ENCODE measurements at places on chromosomes 2 and 18.

DNA sequence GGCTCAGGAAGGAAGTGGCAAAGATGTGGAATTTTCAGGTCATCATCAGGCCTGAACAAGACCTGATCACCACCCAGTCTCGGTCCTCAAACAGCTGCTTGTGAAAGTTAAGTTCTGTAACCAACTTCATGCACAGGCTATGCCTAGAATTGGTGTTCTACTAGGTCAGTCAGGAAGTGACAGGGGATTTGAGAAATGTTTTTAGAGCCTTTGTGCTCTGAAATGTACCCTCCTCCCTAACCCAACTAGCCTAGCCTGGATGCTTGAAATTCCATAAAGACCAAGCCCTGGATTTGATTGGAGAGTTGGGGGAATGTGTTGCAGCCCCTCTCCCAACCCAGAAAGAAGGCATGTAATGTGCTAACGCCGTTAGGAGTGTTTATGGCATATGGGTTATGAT, 63.3 kb downstream of the TGOLN2 start:
- no peak for DNase-seq

DNA sequence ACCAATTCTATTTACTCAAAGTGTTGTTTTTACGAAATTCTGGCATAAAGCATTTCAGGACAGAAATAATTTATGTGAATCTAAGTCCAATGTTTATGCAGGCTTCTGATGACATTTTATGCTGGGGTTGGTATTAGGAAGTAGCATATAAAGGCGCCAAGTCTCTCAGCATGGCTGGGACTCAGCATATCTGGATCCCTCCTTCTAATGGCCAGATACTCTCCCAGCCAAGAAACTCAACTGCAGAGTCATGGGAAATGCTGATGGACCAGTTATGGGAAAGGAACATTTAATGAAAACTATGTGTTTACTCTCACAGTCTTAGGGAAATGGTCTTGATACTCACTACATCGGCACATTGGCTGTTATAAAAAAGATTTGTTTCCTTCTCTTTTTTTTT, 392.2 kb downstream of the ARHGAP15 start:
- DNase-seq: no peak

- no peak for DNase-seq
These were observed 260.3 kb downstream of the SATB2 start for GRCh38 chr2:199197448-199197847.

DNA sequence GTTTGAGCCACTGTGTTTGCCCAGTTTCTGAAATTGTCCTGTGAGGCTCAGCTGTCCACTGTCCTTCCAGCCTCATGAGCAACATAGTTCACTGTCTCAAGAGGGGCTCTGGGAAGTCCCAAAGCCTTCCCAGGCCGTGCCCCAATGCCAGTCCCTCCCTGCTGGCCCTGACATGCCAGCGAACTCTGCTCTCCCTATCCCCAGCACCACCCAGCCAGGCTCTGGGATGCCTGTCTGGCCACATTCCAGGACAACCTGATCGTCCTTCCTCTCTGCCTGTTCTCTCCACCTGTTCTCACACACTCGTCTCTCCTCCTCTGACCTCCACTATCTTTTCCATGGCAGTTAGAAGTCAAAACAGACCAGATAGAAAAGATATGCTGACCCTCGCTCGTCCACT, 278.0 kb upstream of the ID2 start:
- DNase-seq: no peak

DNA sequence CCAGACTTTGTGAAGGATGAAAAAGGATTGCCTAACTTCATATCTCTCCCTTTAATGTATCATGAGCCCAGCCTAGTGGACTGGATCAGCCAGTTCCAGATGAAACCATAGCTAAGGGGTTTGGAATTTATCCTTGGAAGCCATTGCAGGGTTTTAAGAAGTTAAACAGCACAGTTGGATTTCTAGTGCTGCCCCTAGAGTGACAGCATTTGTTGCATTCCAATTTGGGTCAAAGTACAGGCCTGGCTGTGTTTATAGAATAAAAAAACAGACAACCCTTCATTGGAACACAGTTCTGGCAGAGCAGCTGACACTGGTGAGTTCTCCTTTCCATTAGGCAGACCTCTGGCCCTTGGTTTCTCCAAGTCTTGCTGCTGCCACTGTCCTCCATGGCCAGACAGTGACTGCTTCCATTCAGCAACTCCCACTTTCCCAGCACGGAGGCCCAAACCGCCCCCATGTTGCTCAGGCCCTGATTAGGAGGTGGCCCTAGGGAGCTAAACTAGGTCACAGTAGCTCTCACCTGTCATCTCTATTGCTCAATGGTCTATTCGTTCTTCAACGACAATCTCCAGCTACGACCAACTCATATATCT, 8.0 kb downstream of the GPR39 start:
- DNase-seq: no peak

- DNase-seq: no peak
These were observed at the start of gene CDKL4 for GRCh38 chr2:39243469-39244123. TSS of gene CDKL4 (minus strand) at chr2:39243970.

DNA sequence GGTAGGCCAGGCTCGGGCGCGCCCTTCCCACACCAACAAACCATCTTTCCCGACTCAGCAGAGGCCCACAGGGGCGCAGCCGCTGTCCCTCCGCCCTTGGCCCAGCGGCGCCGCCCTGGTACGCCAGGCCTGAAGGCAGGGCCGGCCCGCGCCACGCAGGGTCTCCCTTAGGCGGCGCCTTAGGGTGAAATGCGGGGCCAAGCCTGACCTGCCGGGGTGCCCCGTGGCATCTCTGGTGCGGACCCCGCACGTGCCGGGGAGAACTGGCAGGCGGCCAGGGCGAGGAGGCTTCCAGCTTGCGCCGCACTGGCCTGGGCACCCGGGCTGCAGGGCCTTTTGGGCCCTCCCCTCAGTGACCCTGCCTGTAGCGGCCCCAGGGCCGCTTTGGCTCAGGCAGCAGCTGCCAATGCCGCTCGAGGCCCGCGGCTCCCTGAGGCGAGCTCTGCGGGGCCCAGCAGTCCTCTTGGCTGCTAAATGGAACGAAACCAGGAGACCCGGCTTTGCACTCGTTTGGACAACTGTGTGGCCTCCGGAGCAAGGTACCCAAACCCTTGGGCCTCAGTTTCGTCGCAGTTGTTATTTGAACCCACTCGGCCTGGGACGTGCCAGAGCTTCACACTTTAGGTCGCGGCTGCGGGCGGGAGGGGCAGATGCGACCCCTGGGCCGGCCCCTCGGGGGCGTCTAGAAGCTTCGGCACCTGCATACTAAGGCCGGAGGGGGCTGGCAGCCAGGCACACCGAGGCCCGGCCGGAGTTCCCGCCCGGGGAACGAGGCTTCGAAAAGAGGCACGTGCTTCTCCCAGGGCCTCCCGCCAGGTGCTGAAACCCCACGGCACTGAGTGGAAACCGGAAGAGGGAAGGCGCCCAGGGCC, 8.5 kb downstream of the OTX1 start:
- DNase-seq: no peak

- no peak for DNase-seq
These were observed 14.7 kb upstream of the BCL11A start for GRCh38 chr2:60567919-60568768.

DNA sequence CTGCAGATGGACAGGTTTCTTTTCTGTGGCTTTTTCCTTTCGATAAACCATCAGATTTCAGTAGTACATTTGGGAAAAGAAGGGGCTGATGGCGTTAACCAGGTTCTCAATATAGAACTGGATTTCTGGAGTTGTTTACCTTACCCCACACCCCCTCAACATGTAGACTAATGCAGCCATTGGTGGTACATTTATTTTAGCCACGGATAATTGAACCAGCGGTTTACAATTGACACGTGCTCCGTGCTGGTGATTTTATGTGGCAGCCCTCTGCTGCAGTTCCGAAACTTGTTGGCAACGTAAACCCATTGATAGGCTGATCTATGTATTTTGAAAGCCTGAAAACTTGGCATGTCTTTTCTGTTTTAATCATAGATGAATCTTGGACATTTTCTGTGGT, 5.4 kb downstream of the SOX11 start:
- DNase-seq: no peak

DNA sequence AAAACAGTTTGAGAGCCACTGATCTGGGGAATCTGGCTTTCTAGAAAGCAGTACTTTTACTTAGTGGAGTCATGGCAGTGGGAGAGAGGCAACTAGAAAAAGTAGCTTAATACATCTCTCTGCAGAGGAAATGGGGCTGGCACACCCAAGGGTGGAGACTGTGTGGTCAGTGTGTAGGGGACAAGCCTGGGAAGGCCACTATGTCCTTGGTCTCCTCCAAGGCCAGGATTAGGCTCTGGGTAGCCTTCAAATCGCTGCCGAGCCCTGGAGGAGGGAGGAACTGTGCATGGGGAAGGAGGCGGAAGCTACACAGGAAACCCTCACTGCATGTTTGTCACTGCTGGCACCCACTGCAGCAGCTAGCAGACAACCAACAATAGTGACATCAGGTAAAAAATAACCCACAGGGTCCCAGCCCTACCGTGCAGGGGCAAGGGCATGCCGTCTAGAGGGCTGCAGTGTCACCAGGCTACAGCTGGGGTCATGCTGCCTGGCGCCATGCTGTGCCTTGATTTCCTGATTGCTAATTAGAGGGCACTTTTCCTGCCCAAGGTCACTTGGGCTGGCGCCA, 34.8 kb downstream of the LBH start:
- no peak for DNase-seq

- no peak for DNase-seq
These were observed 59.1 kb upstream of the TXNDC2 start for GRCh38 chr18:9826685-9827084.

DNA sequence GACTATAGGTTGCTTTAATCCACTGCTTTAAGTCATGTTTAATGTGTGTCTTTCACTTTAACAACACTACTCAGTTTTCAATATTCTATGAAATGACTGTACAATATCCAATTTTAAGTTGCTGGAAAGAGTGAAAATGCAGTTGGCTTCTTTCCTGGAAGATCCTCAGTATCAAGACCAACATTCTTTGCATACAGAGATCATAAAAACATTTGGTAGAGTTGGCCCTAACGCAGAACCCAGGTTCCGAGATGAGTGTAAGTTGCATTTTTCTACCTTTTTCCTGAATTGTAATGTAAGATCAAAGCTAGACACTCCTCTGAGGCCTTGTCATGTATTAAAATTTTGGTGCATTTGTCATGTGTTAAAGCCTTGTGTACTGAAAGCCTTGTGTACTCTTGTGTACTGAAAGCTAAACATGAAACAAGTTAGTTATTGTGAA, 42.9 kb upstream of the TNFRSF11A start:
- DNase-seq: no peak

DNA sequence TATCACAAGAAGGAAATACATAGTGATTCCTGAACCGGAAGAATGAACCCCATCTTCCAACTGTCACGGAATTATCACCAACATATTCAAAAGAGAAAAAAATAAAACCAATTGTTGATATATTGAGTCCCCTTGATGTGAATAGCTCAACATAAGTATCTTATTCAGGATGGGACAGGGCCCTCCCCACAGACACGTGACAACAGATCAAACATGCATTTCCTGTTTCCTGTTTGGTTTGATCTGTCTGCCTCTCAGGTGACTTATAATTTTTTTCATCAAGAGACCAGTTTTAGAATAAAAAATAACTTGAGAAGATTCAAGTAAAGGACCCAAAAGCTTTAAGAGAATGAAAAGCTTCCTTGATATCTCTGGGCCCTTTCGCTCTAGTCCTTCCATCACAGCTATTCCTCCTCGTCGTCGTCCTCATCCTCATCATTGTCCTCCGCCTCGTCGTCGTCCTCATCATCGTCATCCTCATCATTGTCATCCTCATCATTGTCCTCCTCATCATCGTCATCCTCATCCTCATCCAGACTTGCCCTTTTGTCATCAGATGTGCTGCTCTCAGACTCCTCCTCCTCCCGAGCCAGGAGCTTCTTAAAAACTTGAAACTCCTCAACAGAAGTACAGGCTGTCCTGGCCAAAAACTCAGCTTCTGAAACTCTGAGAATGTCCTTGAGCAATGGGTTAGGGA, 6.3 kb downstream of the MTERF4 start:
- DNase-seq: no peak

DNA sequence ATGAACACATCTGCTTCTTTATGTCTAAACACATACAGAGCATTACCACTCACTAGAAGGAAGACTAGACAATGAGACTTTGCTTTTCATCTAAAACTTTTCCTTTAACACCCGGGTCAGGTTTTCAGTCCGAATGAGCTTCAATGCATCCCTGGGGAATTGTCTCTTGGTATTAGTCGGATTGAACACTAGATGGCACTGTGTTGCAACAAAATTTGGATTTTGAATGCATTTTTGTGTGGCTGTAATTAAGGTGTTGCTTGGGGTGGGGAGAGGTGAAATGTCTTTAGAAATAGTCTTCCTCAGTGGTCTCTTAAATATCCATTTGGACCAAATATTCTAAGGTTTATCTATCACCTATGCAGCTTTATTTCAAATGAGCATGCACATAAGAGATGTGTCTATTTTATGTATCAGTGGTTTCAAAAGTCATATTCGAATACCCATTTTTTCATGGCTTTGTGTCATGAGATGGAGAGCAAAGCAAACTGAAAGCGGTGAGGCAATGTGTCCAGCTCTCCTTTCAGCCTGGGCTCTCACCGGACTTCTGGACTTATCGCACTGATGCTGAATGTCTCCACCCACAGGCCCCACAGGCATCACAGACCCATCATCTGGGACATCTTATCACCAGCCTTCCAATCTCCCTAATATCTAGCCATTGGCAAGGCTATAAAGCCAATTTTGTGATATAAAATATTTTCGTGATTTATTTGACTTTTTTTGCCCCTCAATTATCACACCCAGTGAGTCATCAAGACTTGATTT, 510.3 kb downstream of the RNF144A start:
- DNase-seq: no peak

DNA sequence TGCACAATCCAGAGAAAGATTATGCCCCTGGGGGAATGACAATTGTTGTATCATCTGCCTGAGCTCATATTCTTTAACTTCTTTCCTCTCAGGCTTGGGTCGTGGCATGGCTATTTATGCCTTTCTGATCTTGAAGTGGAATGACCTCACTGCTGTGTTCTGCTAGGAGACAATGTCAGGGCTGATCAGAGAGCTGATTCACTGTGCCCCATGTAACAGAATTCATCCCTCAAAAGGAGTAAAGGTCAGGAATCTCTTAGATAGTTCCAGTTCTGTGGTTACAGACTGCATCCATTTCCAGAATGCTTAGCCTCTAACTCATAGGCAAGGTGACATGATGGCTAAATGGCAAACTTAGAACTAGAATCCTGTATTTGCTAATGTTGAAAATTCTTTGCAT, 511.7 kb upstream of the CNTNAP5 start:
- no peak for DNase-seq

- no peak for DNase-seq
These were observed 20.0 kb downstream of the ZNF521 start for GRCh38 chr18:25332002-25332401.

DNA sequence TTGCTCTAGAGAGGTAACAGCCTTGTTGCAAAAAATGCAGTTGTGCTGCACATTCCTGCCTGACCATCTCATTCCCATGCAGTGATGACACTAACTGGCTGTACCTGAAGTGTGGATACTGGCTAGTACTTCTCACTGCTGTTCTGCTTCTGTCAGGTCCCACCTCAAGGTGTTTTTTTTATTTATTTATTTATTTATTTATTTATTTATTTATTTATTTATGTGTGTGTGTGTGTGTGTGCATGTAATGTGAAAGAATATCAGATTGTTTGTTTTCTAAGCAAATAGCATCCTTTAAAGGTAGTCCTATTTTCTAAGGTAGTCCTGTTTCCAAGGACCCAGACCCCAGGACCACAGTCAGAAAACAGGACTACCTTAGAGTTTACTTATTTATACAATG, 87.2 kb upstream of the SYT4 start:
- DNase-seq: no peak
